ENCODE measurements at places on chromosomes 1 and 21.

DNA sequence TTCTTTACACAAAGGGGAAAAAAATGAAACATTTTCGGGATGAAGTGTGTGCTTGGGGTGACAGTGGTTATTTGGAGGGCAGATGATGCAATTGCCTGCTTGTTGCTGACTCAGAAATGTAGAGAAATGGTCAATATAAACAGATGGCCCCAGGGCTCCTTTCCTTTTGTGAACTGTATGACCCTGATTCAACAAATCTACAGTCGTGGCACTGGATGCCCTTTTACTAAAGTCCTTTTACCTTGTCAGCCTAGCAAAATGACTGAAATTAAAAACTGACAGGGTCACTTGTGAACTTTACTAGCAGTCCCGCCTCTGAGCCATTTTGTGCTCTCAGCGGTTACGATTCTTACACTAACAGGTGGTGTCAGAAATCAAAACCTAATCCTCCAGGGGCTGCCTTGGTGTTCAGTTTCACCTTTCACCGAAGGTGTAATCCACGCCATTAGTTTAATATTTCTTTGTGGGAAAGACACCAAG, 49.8 kb downstream of the GREM2 start:
- no peak for DNase-seq

GRCh38 chr1:110161849-110162248, 11.6 kb downstream of the SLC6A17 start:
- DNase-seq: no peak

- no peak for DNase-seq
These were observed 342.0 kb downstream of the USP25 start for GRCh38 chr21:16071761-16072160.

DNA sequence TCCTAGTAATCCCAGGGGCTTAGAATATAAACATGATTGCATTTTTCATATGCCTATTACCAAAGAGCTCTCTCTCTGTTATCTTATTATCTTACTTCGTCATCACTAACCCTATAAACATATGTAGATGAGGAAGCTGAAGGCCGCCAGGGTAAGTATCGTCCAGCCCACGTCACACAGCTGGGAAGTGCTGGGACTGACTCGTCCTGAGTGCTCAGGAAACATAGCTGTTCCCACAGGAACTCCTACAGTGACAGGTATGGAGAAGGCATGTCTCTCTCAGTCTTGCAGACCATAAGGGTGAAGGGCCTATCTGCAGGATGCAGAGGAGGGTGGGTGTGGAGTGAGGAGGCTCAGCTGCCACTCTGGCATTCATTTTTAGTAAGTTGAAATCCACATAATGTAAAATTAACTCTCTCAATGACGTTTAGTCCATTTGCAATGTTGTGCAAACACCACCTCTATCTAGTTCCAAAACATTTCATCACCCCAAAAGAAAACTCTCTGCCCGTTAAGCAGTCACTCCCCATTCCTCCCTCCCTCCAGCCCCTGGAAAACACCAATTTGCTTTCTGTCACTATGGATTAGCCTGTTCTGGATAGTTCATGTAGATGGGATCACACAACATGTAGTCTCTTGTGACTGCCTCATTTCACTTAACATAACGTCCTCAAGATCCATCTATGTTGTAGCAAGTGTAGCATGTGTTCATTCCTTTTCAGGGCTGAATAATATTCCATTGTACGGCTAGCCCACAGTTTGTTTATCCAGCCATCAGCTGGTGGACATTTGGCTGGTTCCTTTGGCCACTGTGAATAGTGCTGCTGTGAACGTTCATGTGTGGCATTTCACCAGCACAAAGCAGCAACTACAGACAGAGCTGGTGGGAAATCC, 68.3 kb downstream of the TCP10L start:
- peak; percentile 41 for DNase-seq

GRCh38 chr1:239189998-239190512, 196.3 kb upstream of the CHRM3 start:
- no peak for DNase-seq

DNA sequence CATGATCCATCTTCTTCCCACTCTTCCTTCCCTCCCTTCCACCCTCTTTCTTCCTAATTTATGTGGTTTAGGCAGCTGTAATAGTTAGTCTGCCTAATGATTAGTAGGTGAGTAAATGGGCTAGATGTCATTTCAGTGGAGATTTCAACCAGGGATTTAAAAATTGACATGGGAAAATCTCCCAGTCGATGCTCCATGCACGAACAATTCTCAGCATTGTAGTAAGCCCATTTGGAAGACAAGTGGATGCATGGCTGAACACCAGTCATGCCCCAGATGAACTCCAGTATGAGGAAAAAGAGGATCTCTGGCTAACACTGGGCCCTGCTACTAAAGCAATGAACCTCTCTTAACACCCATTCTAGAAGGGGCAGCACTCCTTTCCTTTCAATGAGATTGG, 25.3 kb downstream of the CHI3L2 start:
- no peak for DNase-seq

- no peak for DNase-seq
These were observed 8.8 kb downstream of the KCND3 start for GRCh38 chr1:111980686-111981085.

- DNase-seq: no peak
These were observed 64.0 kb upstream of the KCNK1 start for GRCh38 chr1:233549917-233550316.

DNA sequence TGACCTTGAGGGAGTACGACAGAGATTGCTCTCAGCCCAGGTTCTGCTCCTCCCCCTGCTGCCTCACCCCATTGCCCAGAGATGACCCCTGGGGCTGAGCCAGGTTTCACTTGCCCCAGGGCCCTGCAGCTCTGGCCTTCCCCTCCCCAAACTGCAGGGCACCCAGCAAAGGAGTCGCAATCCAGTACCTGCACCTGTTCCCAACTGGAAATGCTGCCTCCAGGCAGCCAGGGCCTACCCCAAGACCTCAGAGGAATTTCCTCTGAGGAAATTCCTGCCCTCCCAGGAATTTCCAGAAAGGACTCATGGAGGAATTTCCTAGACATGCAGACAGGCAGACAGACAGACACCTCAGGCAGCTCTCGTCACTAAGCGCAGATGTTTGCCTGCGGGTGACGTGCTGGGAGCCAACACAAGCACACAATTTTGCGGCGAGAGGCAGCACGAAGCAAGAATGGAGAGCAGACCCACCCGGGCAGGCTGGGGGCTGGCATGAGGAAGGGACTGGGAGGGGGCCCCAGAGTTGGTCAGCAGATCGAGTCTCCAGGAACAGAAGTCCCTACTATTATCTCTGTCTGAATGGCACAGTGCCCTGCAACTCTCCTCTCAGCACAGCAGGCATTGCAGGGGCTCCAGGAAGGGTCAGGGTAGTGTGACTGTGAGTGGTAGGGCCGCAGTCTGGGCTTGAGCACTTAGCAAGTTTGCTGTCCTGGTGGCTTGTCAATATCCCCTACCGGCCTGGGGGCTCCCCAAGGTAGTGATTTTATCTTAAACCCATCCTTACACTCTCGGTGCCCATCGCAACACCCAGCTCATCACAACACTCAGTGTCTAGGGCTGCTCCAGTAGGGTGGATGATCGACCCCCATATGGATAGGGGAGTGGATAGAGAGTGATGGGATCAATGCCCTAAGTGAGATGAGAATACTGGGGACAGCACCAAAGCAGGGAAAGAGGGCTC, 2.9 kb upstream of the EFNA1 start:
- DNase-seq: no peak

- no peak for DNase-seq
These were observed 3.1 kb downstream of the C1orf162 start for GRCh38 chr1:111476761-111477309.

- peak; percentile 77 for DNase-seq
These were observed 7.0 kb upstream of the TRIT1 start for GRCh38 chr1:39890273-39890672.

GRCh38 chr21:22374218-22374969, 1376.2 kb downstream of the NCAM2 start:
- no peak for DNase-seq

- DNase-seq: no peak
These were observed 98.2 kb downstream of the UCK2 start for GRCh38 chr1:165925498-165926079.

GRCh38 chr1:222996310-222996975, 146.6 kb downstream of the TLR5 start:
- DNase-seq: no peak

DNA sequence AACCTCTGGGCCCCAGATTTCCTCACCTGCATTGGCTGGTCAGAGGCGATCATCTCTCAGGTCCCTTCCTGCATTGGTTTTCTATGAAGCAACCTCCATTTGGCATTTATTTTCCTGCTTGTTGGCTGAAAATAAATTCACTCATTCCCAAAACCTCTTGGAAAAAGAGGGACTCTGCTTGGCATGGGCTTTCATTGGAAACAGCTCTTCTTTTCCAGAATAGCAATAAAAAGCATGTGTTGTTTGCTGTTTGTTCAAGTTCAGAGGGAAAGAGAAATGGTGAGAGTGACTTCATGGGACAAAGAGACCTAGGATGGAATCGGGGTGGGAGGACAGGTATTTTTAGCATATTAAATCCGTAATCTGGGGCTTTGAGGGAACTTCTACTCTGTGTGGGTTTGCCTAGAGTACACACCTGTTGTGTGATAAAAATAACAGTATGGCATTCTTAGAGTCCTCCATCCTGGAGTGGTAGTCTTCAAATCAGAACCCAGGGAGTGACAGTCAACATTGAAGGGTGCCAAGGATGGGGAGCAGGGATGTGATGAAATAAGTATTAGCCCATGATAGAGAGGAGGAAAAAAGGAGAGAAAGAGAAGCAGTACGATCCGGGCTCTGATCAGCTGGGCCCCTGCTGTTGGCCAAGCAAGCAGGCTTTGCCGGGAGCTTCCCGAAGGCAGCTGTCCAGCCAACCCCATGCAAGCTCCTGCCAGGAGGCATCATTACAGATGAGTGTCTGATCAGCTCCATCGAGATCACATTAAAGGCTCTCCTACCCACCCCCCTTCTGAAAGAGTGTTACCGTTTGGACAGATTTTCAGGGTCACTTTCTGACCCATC, 131.9 kb upstream of the NFIA start:
- no peak for DNase-seq

GRCh38 chr1:154405747-154406571, 816 bp downstream of the IL6R start:
- DNase-seq: peak; percentile 75

DNA sequence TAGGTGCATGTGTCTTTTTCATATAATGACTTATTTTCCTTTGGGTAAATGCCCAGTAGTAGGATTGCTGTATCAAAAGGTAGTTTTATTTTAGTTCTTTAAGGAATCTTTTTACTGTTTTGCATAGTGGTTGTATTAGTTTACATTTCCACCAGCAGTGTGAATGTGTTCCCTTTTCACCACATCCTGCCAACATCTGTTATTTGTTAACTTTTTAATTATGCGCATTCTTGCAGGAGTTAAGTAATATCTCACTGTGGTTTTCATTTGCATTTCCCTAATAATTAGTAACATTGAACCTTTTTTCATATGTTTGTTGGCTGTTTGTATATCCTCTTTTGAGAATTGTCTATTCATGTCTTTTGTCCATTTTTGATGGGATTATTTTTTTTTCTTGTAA, 1761.9 kb downstream of the PLA2G4A start:
- no peak for DNase-seq

GRCh38 chr21:43277481-43278351, 108.9 kb downstream of the CRYAA start:
- no peak for DNase-seq

DNA sequence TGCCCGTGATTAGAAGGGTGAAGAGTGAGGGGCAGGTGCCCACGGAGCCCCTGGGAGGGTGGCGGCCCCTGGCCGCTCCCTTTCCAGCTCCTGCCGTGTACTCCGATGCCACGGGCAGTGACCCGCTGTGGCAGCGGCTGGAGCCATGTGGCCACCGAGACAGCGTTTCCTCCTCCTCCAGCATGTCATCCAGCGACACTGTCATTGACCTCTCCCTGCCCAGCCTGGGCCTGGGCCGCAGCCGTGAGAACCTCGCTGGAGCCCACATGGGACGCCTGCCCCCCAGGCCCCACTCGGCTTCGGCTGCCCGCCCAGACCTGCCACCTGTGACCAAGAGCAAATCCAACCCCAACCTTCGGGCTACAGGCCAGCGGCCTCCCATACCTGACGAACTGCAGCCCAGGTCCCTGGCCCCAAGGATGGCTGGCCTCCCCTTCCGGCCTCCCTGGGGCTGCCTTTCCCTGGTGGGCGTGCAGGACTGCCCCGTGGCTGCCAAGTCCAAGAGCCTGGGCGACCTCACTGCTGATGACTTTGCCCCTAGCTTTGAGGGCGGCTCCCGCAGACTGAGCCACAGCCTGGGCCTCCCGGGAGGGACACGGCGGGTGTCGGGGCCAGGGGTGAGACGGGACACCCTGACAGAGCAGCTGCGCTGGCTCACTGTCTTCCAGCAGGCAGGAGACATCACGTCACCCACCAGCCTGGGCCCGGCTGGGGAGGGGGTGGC, 22.0 kb downstream of the PANK4 start:
- no peak for DNase-seq

GRCh38 chr21:18249672-18250071, 5.0 kb downstream of the CHODL start:
- no peak for DNase-seq

GRCh38 chr21:24372506-24372905, 1234.8 kb downstream of the MRPL39 start:
- no peak for DNase-seq

- no peak for DNase-seq
These were observed 51.3 kb downstream of the ABL2 start for GRCh38 chr1:179178183-179178582.

DNA sequence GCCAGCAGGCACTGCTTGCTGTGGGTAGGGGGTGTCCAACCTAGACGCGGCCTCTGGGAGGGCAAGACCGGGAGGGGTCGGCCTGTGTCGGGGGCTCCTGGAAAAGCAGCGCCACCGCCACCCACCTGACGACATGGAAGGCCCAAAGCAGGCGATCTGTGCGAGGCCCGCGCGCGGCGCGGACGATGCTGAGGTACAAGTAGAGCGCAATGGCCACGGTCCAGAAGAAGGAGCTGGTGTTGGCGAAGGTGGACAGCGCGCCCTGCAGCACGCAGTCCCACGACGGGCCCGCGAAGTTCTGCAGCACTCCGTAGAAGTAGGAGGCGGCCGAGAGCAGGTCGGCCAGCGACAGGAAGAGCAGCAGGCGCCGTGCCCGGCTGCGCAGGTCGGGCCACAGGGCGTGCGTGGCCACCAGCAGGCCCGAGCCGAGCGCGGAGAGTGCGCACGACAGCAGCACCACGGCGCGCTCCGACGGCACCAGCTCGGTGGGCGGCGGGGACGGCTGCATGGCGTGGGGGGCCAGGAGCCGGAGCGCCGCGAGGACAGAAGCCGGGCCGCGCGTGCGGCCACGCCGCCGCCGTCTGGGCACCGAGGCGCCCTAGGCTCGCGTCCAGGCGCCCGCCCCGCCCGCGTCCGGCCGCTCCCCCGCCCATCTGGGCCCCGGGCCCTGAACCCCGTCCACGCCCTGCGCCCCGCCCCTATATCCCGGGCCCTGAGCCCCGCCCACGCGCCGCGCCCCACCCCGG, at the start of gene GPR157:
Gene GPR157, minus strand, starts transcription at position 583 of the 746 bp plus-strand sequence. Its CDS starts 75 bp downstream, at position 508.
- DNase-seq: peak; percentile 48

DNA sequence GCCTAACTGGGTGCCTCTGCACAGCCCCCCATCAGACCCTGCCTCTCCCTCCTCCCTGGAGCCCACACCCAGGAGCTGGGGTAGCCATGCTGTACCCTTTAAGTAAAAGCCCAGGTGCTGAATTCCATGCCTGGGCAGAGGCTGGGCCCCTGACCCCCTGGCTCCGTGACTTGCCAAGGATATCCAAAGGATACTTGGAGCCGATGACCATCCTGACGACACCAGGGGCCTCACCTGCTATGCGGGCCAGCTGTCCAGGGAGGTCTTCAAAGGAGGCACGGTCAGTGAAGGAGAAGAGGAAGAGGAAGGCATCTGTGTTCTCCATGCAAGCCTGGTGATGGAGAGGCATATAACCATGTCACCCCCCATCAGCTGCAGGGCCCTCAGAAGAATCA, 4.7 kb downstream of the CPLANE2 start:
- no peak for DNase-seq

- no peak for DNase-seq
These were observed 64.7 kb downstream of the SGIP1 start for GRCh38 chr1:66598670-66599069.
